Kidney epithelial cell (primary cell): ENCODE measurements at places on chromosomes 6 and 20. TPM values are rescaled to one million over a fixed set of nuclear protein-coding genes. Genes with fewer than 3 reads are reported as not detected.

- DNase-seq: no peak
Observed at GRCh38 chr6:14887986-14888574, 357.8 kb upstream of the JARID2 start.

GRCh38 chr20:56540415-56540814 lies 7.4 kb downstream of the FAM209B start:
- DNase-seq: no peak

SH3BGRL2 gene
- total RNA-seq: 31.1 and 31.6 TPM in 2 replicates

EYS gene
- total RNA-seq: not detected in 2 replicates

DNA sequence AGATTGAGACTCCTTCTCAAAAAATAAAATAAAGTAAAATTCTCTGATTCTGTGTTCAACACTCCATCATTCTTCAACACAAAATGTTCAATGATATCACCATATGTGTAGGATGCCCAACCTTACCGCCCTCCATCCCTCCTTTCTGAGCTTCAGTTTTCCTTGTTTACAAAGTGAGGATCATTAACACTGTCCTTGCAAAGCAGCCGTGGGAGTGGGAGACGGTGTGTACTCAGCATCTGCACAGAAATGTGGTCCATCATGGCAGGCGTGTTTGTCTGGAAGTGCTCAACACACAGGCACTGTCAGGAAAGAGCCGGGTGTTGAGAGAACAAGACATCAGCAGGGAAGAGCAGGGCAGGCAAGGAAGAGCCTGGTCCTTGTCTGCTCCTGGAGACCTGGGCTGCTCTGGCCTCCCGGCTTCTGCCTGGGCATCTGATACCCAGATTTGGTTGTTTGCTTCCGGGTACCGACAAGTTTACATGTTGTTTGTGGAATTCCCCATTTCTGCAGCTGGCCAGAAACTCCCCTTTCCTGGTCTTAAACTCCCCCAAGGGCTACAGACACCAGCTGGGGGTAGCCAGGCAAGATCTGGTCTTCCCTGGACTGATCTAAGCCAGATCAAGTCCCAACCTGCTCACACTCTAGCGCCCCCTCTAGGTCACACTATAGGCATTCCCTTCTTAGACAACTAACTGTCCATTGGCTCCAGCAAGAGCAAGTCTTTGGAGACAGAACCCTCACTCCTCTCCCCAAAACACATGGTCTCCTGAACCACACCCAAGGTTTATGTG lies 26.7 kb upstream of the TTPAL start:
- DNase-seq: no peak

ARMC12 gene
- total RNA-seq: 0.29 TPM in 1 of 2 replicates, not detected in the other

- no peak for DNase-seq
Observed at GRCh38 chr6:112594886-112595594, 247.9 kb downstream of the RFPL4B start.

LAMA2 gene
- 1.1 and 1.4 TPM in 2 replicates for total RNA-seq

DNA sequence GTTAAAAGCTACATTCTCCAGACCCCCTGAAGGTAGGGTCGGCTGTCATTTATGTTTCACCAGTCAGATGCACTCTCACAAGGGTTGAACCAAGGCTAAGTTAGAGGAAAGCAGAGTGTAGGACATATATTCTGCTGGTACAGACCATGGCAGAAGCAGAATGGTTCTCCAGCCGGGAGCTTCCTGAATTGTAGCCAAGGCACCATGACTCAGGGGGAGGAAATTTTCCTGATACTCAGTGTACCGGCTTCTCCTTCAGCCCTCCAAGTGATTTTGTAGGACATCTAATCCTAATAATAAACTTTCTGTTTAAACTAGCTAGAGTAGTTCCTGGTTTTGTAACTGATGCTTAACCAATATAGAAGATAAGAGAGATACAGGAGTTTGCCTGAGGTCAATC lies 14.2 kb upstream of the SLPI start:
- no peak for DNase-seq

- DNase-seq: no peak
Observed at GRCh38 chr20:33829636-33830035, 18.5 kb downstream of the CHMP4B start.

- no peak for DNase-seq
Observed at GRCh38 chr6:155534678-155535077, 79.0 kb upstream of the NOX3 start.

- DNase-seq: no peak
Observed at GRCh38 chr20:57894096-57894495, 184.3 kb upstream of the PMEPA1 start.

GRCh38 chr6:76682842-76683241 lies 610.4 kb upstream of the IMPG1 start:
- no peak for DNase-seq

- no peak for DNase-seq
Observed at GRCh38 chr20:18324596-18325089, 36.3 kb downstream of the ZNF133 start.

GRCh38 chr6:14705841-14706377 lies 540.0 kb upstream of the JARID2 start:
- no peak for DNase-seq

- no peak for DNase-seq
Observed at GRCh38 chr6:36235309-36235708, 34.6 kb upstream of the PNPLA1 start.

DNA sequence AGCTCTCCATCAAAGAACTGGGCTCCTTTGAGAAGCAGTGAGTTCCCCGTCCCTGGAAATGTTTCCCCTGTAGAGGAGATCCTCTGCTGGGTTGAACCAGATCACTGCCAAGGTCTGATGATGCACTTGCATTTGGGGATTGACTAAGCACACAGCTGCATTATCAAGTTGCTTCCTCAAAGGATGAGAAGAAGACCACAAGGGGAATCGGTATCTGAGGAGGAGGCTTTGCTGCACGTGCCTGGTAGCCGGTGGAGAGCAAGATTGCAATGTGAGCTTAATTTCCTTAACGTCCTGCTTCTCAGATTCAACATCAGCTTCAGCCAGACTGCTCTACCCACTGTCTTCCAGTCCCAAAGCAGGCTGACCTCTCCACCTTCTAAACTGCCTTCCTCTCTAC lies 128.8 kb upstream of the STMND1 start:
- no peak for DNase-seq

- DNase-seq: no peak
Observed at GRCh38 chr20:22465622-22466446, 118.5 kb downstream of the FOXA2 start.

- DNase-seq: no peak
Observed at GRCh38 chr6:36267731-36268477, 2.0 kb upstream of the PNPLA1 start.

- DNase-seq: no peak
Observed at GRCh38 chr20:324177-325044, 941 bp upstream of the SOX12 start.

DNA sequence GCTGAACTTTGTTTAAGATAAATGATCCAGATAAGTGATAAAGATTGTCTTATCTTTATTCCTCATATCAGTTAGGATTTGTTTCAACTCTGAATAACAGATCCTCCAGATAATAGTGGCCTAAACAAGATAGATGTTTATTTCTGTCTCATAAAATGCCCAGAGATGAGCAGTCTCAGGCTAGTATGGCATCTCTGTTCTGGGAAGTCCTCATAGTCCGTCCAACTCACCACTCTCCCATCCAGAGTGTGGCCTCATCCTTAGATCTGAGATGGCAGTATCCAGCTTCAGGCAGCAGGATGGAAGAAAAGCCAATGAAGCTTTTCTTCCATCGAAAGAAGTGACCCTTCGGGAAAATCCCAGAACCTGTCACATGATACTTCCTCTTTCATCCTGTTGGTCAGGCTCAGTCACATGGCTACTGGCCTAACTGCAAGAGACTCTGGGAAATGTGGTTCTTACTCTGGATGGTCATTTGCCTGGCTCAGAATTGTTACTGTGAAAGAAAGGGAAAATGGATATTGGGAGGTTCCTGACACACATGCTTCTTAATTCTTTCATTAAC lies 29.4 kb upstream of the TAGAP start:
- peak; percentile 23 for DNase-seq

SALL4 gene
- 4.4 and 5.3 TPM in 2 replicates for total RNA-seq

HDGFL1 gene
- not detected in 2 replicates for total RNA-seq
